Activated CD4-positive, alpha-beta T cell treated with anti-CD3 and anti-CD28 coated beads for 1 hour (primary cell): ENCODE measurements at places on chromosomes 2 and 18.

DNA sequence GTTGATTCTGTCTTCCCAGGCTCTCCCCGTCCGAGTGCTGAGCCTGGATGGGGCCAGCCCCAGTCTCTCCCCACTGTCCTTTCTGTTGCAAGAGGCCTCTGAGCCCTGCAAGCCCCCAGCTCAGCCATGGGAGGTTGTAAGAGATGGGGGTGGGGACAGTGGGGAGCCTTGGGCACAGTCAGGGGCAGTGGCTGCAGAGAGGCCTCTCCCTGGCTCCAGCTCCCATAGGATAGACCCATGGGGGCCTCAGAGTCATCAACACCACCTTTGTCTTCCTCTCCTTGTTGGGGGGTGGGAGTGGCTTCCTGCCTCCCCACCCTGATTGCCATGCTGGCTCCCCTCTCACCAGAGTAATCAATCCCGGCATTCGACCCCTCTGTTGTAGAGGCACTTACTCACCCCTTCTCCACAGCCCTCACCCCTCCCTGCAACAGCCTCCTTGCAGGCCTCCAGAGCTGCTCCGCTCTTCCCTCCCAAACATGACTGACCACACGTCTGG, 37.5 kb upstream of the NPAS2 start:
- DNase-seq: no peak

GRCh38 chr2:218569038-218569431, 396 bp downstream of the CNOT9 start:
- peak; percentile 50 for DNase-seq

GRCh38 chr2:25700221-25700660, 26.9 kb upstream of the DTNB start:
- DNase-seq: no peak

DNA sequence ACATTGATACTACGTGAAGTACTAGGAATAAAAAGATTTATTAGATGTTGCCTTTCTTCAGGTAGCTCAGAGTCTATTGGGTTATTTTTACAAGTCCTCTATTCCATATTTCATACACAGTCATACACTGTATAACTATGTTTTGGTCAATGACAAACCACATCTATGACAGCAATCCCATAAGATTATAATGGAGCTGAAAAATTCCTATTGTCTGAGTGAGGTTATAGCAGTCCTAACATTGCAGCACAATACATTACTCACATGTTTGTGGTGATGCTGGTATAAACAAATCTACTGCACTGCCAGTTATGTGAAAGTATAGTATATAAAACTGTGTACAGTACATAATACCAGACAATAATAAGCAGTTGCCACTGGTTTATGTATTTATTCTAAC, 595.1 kb downstream of the MBD2 start:
- no peak for DNase-seq

DNA sequence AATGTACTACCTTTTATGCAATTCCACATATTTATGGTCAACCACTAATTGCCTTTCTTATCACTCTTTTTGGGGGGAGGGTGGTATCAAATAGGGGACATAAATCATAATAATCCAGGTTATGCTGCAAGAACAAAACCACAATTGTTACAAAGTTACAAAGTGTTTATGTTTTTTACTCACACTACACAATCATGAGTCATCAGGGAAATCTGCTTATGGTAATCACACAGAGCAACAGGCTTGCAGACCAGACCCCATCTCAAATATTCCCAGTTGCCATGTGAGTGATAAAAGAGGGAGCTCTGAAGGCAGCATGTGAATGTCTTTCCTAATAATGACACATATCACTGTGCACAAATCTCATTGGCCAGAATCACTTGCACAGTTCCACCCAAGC, 304.7 kb upstream of the TMEFF2 start:
- no peak for DNase-seq

DNA sequence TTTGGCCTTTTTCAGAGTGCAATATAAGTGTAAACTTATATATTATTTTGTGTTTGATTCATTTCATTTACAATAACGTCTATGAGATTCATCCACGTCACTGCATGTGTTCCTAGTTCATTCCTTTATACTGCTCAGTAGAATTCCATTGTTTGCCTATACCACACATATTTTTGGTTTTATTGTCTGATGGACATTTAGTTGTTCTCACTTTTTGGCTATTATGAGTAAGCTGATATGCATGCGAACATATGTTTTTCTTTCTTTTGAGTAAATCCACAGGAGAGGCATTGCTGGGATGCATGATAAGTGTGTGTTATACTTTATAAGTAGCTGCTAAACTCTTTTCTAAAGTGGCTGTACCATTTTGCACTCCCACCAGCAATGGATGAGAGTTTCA, 314.8 kb upstream of the HS6ST1 start:
- DNase-seq: no peak

DNA sequence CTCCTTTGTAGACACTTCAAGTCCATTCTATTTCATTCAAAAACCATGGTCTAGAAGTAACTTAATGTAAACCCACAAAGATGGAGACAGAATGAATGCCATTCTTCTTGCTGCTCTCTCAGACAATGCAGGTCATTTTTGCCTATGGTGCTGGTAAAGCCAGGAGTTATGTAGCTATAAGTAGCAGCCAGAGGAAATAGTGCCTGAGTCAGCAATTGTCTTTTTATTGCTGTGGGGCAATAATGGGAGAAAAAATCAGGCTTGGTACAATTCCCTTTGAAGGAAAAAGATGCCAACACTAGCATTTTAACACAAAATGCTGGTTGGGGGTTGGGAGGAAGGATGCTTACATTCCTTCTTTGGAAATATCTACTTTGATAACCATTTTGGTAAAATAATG, 43.5 kb downstream of the SCN1A start:
- DNase-seq: no peak

DNA sequence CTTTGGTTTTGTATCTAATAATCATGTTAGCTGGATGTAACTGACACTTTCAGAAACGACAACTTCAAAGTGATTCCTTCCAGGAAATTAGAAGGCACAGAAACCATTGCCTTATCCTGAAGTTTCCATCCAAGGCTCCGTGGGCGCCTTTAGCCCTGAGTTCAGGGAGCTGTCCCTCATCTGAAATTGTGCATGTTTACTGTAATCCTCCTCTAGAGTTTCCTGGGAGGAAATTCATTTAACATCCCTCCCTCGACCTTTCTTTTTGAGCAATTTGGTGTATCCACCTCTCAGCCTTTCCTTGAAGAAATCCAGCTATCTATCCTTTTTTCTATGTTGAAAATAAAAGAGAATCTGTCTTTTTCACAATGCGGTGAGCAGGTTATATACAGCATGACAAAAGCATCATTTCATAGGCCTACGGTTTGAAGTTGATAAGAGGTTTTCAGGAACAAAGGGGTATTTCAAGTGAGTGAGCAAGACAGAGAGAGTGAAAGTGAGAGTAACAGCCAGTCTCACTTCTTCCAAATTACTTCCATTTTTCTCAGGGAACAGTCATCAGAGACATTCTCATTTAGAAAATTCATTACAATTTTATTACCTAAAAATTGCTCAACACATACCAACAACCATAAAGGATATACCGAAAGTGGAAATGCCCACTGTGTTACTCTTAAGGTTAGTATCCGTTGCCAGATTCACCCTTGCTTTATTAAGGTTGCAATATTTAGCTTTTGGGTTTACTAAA, 167.3 kb downstream of the MREG start:
- no peak for DNase-seq
